Stimulated activated CD4-positive, alpha-beta T cell treated with anti-CD3 and anti-CD28 coated beads, Interleukin-2, amount 100 ng/mL, for 4 hours (primary cell): ENCODE measurements at places on chromosomes 11 and 22.

GRCh38 chr22:31451709-31452571, 37.7 kb downstream of the EIF4ENIF1 start:
- no peak for DNase-seq

GRCh38 chr22:37022483-37023337, 3.2 kb downstream of the MPST start:
- no peak for DNase-seq

- no peak for DNase-seq
These were observed 11.3 kb downstream of the KCTD17 start for GRCh38 chr22:37062702-37063381.

DNA sequence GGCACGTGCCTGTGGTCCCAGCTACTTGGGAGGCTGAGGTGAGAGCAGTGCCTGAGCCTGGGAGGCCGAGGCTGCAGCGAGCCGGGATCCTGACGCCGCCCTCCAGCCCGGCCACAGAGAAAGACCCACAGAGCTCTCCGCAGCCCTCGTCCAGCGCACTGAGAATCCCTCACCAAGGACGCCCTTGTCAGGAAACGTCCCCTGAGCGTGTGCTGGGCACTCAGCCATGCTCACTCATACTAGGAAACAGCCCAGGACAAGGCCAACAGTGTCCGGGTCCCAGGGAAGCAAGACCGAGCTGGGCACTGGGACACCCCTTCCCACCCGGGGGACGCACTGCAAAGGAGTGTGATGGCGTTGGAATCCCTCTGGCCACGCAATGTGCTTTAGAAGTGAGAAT, 14.5 kb downstream of the DEAF1 start:
- no peak for DNase-seq

DNA sequence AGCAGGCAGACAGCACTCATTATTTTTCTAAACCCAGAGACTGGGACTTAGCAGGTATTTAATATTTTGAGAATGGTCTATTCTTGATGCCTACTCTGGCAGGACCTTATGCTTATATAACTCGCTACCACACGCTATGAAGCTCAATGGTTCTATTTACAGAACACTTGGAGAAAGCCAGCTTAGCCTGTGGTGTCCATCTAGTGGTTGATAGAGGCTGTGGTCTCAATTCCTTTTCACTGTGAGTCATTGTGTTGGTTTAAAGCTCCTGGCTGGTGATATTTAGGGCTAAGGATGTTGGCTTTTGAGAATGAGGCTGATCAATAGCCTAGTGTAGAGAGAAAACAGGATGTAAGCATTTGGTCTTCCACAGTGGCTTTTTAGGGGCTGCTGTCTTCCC, 206.4 kb downstream of the DBX1 start:
- no peak for DNase-seq

DNA sequence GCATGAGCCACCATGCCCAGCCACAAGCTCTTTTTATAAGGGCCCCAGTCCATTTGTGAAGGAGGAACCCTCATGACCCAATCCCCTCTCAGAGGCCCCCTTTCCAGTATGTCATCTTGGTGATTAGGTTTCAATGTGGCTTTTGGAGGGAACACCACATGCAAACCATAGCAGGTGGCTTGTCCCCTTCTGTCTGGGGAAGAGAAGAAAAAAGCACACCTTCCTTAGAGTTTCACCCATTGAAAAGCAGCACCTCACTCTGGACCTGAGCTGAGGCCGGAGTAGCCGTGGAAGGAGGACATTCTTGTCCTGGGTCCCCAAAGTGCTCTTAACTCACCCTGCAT, 25.4 kb downstream of the NEAT1 start:
- no peak for DNase-seq

DNA sequence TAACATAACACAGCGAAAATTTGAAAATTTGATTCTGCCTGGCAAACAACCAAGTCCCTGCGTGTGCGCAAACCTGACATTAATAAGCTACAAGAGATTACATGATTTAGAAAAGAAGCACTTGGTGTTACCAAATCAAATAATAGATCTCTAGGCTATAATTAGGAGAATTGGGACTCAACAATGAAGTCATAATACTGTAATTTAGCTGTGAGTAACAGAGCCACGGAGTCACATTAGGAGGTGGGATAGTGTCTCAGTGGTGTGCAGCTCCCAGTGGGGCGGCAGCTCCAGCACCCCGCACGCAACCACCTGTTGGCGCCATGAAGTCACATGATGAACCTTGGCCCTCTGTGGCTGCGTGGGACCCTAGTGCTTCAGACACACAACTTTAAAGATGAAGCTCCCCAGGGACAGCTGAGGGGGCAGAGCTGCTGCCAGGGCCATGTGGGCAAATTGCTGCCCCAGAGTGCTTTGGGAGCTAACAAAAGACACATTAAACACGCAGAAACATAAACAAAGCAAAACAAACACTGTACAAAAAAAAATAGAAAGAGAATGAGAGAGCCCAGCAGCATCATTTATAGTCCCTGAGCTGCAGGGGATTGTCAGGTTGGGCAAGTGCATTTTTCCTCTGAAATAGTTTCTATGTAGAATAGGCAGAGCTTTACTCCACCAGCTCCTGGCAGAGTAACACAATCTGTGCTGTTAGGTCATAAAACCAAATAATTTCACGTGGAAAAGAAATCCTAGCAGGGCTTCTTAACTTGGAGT, 605.6 kb downstream of the SOX6 start:
- DNase-seq = no peak

GRCh38 chr22:33577862-33578411, 342.3 kb downstream of the LARGE1 start:
- no peak for DNase-seq

GRCh38 chr11:18145025-18145424, 12.7 kb downstream of the MRGPRX3 start:
- DNase-seq = no peak

DNA sequence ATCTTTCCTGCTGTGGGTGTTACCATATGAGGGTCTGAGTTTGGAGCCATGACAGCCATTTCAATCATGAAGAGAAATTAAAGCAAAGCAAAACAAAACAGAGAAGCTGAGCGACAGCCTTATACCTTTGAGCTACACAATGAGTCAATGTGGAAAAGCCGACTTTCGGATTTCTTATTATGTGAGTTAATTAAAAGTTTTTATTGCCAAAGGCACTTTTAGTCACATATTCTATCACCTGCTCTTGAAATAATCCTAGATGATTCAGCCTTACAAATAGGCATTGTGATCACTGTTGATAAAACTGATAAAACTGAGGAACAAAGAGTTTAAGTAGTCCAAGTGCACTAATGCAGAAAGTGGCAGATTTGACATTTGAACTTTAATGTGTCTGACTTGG, 381.9 kb upstream of the TENM4 start:
- DNase-seq = no peak

DNA sequence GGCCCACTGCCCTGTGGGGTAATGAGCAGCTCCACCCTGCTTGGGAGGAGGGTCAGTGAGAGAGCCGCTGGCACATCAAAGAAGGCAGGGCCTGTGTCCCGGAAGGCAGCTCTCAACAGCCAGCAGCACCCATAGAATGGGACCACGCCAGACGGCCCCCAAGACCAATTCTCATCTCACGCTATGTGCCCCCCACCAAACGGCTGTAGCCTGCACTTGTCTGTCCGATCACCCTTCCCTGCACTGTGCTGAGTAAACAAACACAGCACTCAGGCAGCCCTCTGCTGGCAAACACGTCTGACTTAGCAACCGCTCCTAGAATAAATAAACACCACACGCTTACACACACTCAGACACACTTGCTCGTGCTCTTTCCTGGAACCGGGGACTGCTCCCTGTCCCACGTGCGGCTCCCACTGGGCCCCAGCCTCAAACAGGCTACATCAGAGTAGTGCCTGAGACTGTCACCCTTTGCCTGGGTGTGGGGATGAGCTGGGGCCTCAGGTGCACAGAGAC, 53.2 kb upstream of the CDON start:
- DNase-seq = no peak

GRCh38 chr11:132187814-132188213, 817.4 kb downstream of the NTM start:
- DNase-seq = no peak

DNA sequence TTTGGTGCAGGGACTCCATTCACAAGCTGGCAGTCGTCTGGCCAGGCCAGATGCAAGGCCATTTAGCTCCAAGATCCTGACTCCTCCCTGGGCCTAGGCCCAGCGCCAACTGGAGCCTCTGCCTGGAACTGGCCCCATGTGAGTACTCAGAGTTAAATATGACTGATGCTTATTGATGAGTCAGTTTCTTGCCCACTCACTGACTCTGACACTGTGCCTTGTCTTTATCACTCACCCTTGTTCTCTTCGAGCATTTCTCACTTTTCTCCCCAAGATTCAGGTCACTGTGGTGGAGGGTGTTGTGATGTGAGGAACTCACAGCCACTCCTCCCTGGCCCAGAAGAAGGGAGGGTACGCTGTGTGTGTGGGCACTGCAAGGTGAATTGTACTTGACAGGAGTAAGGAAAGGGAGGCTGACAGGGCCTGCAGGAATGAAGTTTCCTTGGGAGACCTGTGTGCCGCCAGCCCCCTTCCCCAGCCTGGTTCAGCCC, 23.2 kb upstream of the ST3GAL4 start:
- DNase-seq = no peak

- DNase-seq = no peak
These were observed 62.0 kb downstream of the FAM76B start for GRCh38 chr11:95727620-95728019.

- peak; percentile 32 for DNase-seq
These were observed 42.5 kb downstream of the LARGE2 start for GRCh38 chr11:45964911-45965389.

DNA sequence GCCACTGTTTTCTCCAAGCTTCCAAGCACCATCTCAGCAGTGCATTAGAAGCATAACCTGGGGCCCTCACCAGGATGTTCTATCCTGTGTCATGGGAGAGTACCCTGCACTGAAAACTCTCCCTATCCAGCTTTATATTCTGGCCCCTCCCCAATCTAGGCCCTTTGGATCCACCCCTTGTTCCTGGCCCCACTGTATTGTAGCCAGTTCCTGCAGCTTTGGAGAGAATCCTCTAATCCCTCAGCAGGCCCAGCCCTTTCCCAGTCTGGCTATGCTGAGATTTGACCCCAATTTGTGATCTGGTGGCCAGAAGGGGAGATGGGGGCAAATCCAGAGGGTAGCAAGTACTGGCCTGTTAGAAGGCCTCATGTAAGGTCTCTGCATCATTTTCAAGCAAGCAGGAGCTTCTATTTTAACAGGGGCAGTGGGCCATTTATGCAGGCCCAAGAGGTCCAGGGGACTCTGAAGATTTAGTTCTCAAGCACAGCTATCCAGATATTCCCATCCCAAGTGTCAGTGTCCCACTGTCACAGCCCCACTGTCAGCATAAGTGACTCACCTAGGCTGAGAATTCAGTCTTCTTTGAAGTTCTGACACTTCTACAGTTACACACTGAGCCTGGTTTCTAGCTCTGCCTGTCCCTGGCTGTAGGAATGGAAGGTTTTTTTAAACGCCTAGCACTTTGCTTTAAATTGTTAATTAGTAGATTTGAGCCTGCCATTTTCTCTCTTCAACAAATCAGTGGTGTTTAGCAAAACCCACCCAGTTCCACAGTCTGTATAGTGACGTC, 589.5 kb upstream of the CADM1 start:
- DNase-seq = no peak

GRCh38 chr11:44776551-44777208, 49.9 kb downstream of the TSPAN18 start:
- DNase-seq = no peak

- DNase-seq = no peak
These were observed 121.5 kb downstream of the KCNQ1OT1 start for GRCh38 chr11:2577991-2578928.

DNA sequence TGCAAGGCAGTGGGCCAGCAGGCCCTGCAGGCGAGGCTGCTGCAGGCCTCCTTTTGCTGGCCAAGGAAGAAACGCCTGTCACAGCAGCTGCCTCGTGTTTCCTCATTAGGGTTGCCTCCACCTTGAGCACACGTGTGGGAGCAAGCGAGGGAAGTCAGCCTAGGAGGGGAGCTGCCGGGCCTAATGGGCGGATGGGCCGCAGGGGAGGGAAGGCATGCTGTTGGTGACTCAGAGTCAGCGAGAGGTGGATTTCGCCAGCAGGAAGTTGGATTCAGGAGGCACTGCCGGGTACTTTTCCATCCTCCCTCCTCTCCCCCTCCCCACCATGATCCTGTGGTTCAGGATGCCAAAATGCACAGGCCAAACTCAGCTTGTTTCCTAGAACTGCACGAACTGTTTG, 498.7 kb downstream of the METTL15 start:
- no peak for DNase-seq

DNA sequence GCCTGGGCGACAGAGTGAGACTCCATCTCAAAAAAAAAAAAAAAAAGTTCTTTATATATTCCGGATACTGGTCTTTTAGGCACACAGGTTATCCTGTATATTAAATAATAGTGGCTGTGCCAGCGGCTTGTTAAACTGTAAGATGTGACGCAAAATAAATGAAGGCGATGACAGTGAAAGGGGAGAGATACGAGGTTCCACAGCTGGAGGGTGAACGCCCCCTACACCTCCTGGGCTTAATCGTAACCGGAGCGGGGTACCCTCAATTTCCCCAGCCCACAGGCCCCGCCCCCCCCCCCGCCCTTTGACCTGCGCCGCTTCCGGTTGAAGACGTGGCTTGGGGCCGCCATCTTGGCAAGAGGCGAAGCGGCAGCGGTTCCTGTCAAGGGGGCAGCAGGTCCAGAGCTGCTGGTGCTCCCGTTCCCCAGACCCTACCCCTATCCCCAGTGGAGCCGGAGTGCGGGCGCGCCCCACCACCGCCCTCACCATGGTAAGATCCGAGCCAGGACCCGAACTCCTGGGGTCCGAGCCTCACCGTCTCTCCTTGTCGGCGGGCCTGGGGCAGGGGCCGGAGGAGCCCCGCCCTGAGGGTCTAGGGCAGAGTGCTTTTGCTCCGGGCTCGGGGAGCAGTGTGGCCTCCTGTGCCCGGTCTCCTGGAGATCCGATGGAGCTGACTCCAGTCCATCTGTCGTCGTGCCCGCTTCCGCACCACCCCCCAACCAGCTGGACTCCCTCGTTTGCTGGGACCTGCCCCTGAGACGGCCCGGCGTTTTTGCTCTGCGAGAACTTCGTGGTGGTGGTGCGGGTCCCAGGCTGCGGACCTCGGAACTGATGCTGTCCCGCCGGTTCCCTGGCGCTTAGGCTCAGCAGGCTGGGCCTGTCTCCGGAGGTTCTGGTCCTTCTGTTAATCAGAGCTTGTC, at the start of gene ARCN1:
Gene ARCN1 (plus strand): TSS at position 349 of the 920 bp plus-strand sequence. CDS start 139 bp downstream, at position 488.
- peak; percentile 68 for DNase-seq

DNA sequence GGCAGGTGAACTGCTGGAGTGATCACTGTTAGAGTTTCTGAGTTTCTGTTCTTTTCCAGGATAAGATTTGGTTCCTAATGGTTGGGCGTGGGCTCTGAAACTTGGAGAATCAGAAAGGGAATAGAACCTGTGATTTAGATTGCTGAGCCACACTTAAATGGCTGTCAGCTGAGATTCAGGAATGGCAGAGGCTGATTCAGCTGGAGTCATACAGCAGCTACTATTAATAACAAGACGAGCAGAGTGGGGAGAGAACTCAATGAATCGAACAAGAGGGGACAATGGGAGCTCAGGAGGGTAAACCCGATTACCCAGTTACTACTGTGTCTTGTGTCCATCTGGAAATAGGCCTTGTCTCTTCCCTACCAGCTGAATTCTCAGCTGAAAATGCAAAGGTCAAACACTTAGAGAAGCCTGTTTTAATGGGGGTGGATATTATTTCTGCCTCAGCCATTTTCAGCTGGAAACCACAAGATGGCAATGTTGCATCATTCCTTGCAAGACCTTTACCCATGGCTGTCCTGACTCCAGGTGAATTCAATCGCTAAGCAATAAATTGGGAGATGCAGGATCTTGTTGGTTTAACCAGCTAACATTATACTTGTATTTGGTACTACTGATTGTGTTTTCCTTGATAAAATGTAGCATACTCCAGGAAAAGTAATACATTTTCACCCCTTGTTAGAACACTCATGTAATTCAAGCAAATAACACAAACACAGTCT, 104.5 kb upstream of the RAG2 start:
- DNase-seq = no peak
